ENCODE measurements at places on chromosomes 16 and 17.
A peak's percentile ranks its signal among the peaks of the same experiment; 100 is the strongest.

DNA sequence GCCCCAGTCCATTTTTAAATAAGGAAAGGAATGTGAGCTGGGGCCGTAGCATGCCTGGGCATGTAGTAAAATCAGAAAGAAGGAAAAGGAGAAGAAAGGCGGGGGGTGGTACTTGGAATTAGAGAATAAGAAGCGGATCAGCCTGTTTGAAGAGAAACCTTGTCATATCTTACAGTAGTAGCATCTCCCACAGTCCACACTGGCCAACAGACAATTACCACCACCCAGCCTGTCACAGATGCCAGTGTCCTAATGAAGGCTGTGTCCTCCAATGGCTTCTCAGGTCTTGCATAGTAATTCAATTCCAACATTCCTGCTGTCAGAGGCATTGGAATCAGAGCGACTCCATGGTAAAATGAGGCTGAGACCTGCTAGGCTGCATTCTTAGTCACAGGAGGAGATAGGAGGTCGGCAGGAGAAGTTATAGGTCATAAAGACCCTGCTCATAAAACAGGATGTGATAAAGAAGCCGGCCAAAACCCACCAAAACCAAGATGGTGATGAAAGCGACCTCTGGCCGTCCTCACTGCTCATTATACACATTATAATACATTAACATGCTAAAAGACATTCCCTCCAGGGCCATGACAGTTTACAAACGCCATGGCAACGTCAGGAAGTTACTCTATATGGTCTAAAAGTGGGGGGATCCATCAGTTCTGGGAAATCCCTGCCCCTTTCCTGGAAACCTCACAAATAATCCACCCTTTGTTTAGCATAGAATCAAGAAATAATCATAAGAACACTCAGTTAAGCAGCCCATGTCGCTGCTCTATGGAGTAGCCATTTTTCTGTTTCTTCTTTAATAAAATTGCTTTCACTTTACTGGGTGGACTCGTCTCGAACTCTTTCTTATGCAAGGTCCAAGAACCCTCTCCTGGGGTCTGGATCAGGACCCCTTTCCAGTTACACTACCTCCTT is 9.6 kb upstream of the AKAP10 start:
- no peak for DNase-seq

DNA sequence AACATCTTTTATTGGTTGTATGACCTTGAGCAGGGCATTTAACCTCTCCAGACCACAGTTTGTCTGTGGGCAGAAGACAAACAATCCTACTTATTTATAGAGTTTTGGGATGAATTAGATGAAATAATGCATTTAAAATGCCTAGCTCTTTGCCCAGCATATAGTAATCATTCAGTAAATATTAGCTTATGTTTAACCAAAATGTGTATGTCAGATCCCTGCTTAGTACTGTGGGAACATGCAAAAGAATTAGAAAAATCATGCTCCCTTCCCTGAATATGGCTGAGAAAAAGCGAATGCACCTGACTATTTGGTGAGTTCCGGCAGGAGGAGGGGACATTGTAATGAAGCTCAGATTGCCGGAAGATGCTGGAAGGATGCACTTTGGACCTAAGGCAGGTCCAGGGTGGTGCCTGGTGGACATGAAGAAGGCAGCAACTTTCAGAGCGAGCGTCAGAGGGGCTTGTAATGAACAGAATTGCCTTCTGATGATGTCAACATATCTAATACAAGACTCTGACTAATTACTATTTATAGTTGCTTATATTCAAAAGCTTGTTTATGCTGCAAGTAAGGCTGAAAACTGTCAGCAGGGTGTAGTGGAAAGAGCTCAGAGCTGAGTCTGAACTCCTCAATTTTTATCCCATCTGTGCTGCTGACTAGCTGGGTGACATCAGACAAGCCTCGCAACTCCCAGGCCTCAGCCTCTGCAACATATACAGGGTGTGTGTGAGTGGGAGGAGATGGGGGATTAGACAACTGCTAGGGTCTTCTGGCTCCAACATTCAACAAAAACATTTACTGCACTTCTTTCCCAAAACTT is 221.2 kb downstream of the PRKCA start:
- no peak for DNase-seq

GRCh38 chr16:47676635-47677177 is 215.6 kb downstream of the PHKB start:
- no peak for DNase-seq

DNA sequence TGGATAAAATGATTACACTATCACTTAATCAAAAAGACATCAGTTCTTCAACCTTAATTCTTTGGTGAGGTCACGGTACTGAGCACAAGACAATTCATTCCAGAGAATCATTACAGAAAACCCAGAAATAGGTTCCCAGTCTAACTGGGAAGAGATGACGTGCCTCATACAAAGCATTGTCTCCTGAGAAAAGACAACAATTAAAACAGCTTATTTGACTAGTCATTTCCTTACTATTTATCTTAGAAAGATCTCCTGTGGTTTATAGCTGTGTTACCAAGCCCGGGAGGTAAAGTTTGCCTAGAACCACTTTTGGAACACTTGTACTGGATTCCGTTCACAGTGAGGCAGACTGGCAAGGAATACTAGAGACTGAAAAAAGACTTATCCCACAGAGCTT is 5.1 kb downstream of the PHF12 start:
- DNase-seq = peak; percentile 78

Measured in brain microvascular endothelial cell (primary cell).